ENCODE measurements at places on chromosomes 2 and 18.

DNA sequence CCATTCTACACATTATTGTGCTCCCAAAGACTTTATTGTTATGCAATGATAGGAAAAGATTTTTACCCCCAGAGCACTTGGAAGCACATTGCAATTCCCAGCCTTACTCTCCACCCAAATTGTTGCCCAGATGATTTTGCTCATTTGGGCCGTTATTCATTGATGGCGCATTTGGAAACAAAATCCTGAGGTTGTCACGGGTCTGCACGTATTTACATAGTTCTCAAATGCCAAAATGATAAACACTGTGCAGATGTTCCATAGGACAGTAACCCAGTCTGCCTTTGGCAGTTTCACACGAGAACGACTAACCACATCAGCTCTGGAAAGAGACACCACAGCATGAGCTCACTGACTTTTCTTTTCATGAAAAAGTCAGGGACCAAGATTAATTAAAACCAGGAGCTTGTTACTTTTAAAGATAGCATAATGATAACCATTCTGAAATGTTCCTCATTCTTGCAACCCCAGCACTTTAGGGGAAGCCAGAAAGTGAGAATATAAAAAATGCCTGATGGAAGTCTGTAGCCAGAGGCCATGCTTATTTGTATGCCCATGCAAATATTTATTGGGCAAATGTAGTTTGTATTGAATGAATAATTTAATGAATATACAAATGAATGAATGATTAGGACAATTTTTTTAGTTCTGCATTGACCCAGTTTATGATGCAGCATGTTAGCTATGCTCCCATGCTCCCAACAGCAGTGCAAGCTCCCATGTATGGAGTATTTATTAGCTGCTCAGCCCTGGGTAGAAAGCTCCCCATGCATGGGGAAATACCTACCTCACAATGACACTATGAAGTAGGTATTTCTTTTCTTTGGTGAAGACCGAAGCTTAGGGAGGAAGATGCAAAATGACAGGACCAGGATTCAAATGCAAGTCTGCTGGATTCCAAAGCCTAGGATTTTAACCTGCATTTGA is 84.6 kb downstream of the MAIP1 start:
- no peak for DNase-seq

GRCh38 chr2:27811768-27812167 is 40.2 kb downstream of the MRPL33 start:
- DNase-seq = no peak

DNA sequence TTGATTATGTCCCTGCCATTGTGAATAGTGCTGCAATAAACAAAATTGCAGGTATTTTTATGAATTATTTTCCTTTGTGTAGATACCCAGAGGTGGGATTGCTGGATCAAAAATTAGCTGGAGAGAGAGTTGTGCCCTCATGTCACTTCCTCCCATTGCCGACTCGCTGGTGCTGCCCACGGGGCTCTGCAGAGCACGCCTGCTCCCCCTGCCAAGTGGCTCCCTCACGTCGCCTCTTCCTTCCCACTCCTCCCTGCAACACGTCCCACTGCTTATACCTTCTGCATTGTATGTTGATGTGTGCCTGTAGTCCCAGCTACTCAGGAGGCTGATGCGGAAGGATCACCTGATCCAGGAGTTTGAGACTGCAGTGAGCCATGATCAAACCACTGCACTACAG is 28.1 kb downstream of the PRELID3A start:
- no peak for DNase-seq

GRCh38 chr2:206218796-206219499 is 55.5 kb upstream of the ZDBF2 start:
- no peak for DNase-seq

DNA sequence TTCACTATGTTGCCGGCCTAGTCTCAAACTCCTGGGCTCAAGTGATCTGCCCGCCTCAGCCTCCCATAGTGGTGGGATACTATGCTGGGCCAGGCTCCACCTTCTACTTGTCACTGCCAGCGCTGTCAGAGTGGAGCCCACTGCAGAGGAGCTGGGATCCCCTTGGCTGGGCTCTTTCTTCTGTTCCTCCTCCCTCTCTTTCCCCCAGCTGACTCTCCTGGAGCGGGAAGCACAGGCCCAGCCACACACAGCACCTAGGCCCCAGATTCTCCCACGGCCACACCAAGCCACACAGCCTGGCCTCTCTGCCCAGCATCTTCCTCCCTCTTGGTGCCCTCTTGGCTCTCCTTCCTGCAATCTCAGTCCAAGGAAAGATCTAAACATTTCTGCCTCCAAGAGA is 3.7 kb upstream of the GAREM2 start:
- DNase-seq = no peak

GRCh38 chr2:226483745-226484619 is 315.6 kb downstream of the IRS1 start:
- no peak for DNase-seq

GRCh38 chr2:69790601-69790959 is 38.9 kb upstream of the GMCL1 start:
- DNase-seq = no peak

GRCh38 chr2:73971722-73972121 is 13.0 kb upstream of the TET3 start:
- no peak for DNase-seq

GRCh38 chr2:194320520-194320919 is 1336.5 kb upstream of the SLC39A10 start:
- DNase-seq = no peak

- DNase-seq = no peak
These were observed 2.1 kb downstream of the DNAH7 start for GRCh38 chr2:196066291-196067087.

DNA sequence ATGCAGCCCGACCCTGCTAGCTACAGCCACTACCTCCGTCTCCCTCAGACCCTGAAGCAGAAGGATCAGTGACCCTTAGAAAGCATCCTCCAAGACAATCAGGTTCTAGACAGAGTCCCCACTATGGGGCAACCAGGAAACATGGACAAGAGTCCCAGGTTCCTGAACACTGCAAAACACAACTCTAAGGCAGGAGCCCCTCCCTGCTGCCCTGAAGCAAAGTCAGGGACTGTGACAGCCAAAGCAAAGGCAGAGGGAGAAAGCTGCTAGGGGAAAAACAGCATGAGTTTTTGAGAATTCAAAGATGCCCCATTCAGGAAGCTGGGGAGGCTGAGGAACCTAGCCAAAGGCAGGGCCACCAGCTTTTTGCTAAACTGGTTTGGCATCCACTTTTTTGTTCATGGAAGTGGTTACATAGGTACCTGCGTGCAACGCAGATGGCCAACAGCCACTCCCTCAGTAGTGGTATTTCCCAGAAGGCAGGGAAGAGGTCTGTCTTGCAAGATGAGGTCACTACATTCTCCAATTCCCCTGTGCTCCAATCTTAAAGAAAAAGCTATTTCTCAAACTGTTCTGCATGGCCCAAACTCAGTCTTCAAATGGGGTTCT is 33.2 kb downstream of the MYO5B start:
- DNase-seq = no peak

- DNase-seq = no peak
These were observed 55.2 kb downstream of the KIF5C start for GRCh38 chr2:148930046-148930775.

DNA sequence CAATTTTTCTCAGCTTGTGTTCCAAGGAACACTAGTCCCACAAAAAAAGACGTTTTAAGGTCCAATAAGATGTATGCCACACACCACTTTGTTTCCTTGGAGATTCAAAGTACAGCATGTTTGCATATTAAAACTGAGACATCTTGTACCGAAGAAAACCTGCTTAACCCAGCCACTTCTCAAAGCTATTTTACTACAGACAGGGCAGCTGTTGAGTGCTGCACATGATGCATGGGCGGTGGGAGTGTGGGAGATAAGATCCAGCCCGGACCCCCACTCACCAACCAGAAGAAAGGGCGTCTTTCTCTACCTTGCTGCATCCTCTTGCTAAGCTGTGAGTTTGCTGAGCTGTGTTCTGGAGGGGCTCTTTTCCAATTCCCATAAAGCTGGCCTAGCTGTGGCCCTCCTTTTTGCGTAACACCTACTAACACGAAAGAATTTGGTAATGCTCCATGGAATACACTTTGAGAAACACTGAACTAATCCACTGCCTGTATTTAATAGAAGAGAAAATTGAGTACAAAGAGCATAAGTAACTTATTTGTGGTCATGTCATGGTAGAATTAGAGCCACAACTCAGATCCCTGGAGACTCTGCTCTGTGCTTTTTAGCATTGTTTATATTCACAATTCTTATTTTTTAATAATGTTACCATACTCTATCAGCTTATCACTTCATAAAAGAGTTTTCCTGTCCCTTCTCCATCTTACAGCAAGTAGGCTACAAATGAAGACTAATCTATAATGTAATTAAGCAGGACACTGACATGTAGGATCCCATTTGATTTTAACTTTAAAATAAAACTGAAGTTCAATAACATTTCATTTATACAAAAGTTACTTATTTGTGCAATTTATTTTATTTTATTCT is 90.0 kb downstream of the PLEKHM3 start:
- DNase-seq = no peak

- DNase-seq = no peak
These were observed at the start of gene CACNB4 for GRCh38 chr2:152098496-152099366. CACNB4 (minus strand) TSS chr2:152099044.
